Smooth muscle cell of trachea (primary cell): ENCODE measurements at places on chromosomes 2 and 18. TPM values are rescaled to one million over a fixed set of nuclear protein-coding genes. Genes with fewer than 3 reads are reported as not detected.

The DHRS9 gene
- not detected in 2 replicates for total RNA-seq

The SP5 gene
- total RNA-seq = not detected in 2 replicates

The MYO7B gene
- total RNA-seq = under 0.01 TPM in 1 of 2 replicates, not detected in the other

The GREB1 gene
- total RNA-seq = 0.44 and 2.2 TPM in 2 replicates

The C2orf72 gene
- 0.17 TPM in 1 of 2 replicates, not detected in the other for total RNA-seq

The UPP2 gene
- under 0.01 TPM in 1 of 2 replicates, not detected in the other for total RNA-seq

The CREG2 gene
- total RNA-seq = 0.44 and 0.83 TPM in 2 replicates

The ESPNL gene
- total RNA-seq = 2.3 and 9.8 TPM in 2 replicates

The DSG2 gene
- total RNA-seq = 0.33 and 0.73 TPM in 2 replicates

The SP3 gene
- 108 and 122 TPM in 2 replicates for total RNA-seq

The CROCC2 gene
- total RNA-seq = 0.50 and 1.0 TPM in 2 replicates

The GCG gene
- total RNA-seq = not detected in 2 replicates

The GULP1 gene
- 56.6 and 66.8 TPM in 2 replicates for total RNA-seq

The HAAO gene
- 2.3 and 6.3 TPM in 2 replicates for total RNA-seq

The CXCR1 gene
- not detected in 2 replicates for total RNA-seq

The EFEMP1 gene
- total RNA-seq = 421 and 627 TPM in 2 replicates

The SLC5A7 gene
- not detected in 2 replicates for total RNA-seq

The COQ10B gene
- total RNA-seq = 37.9 and 42.3 TPM in 2 replicates

The VWC2L gene
- total RNA-seq = not detected in 2 replicates

The CNOT9 gene
- total RNA-seq = 33.4 and 40.7 TPM in 2 replicates

The UGT1A1 gene
- total RNA-seq = not detected in 2 replicates

The GAREM1 gene
- total RNA-seq = 1.7 and 3.5 TPM in 2 replicates

The MYO1B gene
- 104 and 109 TPM in 2 replicates for total RNA-seq

The NEDD4L gene
- 4.9 and 15.4 TPM in 2 replicates for total RNA-seq

The IL18RAP gene
- not detected in 2 replicates for total RNA-seq

The IL36G gene
- not detected in 2 replicates for total RNA-seq

The ABCG5 gene
- total RNA-seq = not detected in 2 replicates

The REG3G gene
- not detected in 2 replicates for total RNA-seq

The C2orf15 gene
- not detected in 2 replicates for total RNA-seq

The DYNC1I2 gene
- 102 and 173 TPM in 2 replicates for total RNA-seq

The TNFRSF11A gene
- 0.66 and 0.73 TPM in 2 replicates for total RNA-seq

The PDCD1 gene
- not detected in 2 replicates for total RNA-seq

The SPP2 gene
- total RNA-seq = not detected in 2 replicates

The MROH2A gene
- not detected in 2 replicates for total RNA-seq

The SRSF7 gene
- 93.5 and 151 TPM in 2 replicates for total RNA-seq

The DNAJC27 gene
- 4.6 and 5.5 TPM in 2 replicates for total RNA-seq

The MATN3 gene
- 0.99 and 1.9 TPM in 2 replicates for total RNA-seq

The MXD1 gene
- total RNA-seq = 4.0 and 4.9 TPM in 2 replicates

The POTEJ gene
- not detected in 2 replicates for total RNA-seq

The VWA3B gene
- total RNA-seq = 0.17 TPM in 1 of 2 replicates, not detected in the other

The ACVR1C gene
- 0.44 and 0.50 TPM in 2 replicates for total RNA-seq

The GPR148 gene
- not detected in 2 replicates for total RNA-seq

The VAMP8 gene
- total RNA-seq = 1.5 and 2.8 TPM in 2 replicates

The FIGN gene
- 1.2 and 2.3 TPM in 2 replicates for total RNA-seq

The AAK1 gene
- total RNA-seq = 35.9 and 44.2 TPM in 2 replicates

The RAX gene
- total RNA-seq = not detected in 2 replicates

The STK36 gene
- 37.2 and 46.1 TPM in 2 replicates for total RNA-seq

The ALLC gene
- not detected in 2 replicates for total RNA-seq

The TGOLN2 gene
- total RNA-seq = 133 and 174 TPM in 2 replicates
